Right cardiac atrium (tissue), 5 donors: ENCODE measurements at places on chromosomes 4 and X. TPM values are rescaled to one million over a fixed set of nuclear protein-coding genes. Genes with fewer than 3 reads are reported as not detected.

Gene SPANXN2
- total RNA-seq, result not detected

Gene CENPVL1
- not detected for total RNA-seq

Gene SLC25A43
- total RNA-seq, result 5.7 TPM

Gene FAM47A
- total RNA-seq, result not detected

Gene ZNF157
- total RNA-seq, result not detected

Gene CDS1
- total RNA-seq, result 0.49 TPM

GRCh38 chr4:31573554-31573953, 853.4 kb downstream of the PCDH7 start:
- no peak for DNase-seq

- no peak for DNase-seq
Observed at GRCh38 chrX:155070663-155070974, 317 bp downstream of the CMC4 start.

DNA sequence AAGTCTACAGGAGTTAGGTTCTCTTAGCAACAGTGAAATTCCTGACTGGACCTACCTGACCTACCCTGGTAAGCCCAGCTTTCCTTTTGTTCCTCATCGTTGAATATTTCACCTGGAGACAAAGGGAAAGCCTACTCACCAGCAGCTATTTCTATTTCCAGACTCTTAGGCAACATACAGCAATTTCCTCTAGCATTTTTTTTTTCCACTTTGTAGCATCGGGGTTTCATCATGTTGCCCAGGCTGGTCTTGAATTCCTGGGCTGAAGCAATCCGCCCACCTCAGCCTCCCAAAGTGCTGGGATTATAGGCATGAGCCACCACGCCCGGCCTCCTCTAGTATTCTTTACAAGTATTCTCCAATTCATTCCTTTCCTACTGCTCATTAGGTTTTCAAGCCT, 6.8 kb upstream of the S100G start:
- DNase-seq, result no peak

DNA sequence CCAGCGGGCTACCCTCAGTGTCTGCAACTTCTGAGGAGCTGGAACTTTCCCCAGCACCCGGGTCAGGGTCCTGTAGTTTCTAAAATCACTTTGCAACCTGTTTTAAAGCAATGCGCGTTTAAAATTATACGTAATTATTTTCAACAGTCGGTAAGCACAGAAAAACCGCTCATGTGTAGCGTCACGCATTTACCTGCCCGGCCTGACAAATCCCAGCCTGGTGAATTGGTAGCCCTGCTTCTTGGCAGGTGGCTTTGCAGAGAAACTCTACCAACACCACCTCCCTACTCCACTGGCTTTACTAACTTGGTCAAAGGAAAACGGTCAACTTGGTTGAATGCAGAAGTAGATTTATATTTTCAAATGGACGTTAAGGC, 640 bp downstream of the BANK1 start:
- no peak for DNase-seq

DNA sequence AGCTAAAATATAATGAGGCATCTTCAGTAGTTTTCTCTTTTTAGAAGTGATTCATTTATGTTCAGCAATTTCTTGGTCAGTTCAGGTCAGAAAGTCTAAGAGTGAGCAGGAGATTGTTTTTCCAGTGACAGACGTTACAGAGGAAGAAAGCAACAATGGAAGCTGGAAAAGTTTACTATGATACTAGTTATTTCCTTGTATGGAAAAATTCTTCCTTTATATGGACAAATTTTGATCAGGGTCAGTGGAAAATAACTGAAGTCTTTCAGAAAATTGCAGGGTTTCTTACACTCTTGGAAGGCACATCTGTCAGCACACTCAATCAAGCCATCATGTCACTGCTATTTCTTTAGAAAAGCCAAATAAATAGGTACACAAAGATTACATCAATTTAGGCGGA, 1120.7 kb downstream of the FAT4 start:
- DNase-seq, result no peak

DNA sequence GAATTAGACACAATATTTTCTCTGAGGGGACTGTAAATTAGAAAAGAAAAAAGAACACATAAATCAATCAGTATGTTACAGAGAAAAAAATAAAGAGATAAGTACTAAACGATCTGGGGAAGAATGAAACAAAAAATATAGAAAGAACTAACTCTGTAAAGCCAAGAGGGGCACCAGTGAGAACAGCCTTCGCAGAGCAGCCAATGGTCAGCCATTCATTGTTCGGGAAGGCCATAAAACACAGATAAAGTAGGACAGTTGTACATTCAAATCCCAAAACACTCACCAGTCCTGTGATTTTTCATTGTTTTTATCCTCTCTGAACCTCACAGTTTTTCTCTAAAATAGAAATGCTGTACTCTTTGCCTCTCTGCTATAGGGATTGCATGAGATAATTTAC, 127.9 kb downstream of the NEK1 start:
- no peak for DNase-seq
